MV-4-11 (cell line): ENCODE measurements at places on chromosomes 2 and 18.

DNA sequence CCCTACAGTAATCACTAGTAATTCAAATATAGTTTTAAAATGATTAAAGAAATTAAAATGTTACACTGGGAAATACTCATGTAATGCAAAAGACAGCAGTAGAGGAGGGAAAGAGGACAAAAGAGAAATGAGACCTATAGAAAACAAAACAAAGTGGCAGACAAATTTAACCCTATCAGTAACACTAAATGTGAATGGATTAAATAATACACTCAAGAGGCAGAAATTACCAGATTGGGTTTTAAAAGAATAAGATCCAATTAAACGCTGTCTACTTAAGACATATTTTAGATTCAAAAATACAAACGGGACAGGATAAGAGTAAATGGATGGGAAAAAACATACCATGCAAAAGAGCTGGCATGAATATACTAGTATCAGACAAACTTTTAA is 17.0 kb downstream of the TLK1 start:
- DNase-seq, result no peak

DNA sequence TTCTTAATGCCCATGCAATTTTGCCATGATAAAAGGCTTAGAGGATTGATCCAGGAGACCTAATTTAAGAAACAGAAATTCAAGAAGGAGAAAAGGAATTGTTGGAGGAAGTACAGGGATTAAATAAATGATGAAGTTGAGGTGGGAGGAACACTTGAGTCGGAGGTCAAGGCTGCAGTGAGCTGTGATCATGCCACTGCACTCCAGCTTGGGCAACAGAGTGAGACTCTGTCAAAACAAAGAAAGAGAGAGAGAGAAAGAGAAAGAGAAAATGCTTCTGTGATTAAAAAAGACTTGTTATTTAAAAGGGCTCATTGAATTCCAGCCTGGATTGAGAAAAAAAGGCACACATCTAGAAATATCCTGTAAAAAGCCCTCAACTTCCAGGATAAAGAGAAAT is 123.2 kb downstream of the B3GNT2 start:
- peak; percentile 11 for DNase-seq

DNA sequence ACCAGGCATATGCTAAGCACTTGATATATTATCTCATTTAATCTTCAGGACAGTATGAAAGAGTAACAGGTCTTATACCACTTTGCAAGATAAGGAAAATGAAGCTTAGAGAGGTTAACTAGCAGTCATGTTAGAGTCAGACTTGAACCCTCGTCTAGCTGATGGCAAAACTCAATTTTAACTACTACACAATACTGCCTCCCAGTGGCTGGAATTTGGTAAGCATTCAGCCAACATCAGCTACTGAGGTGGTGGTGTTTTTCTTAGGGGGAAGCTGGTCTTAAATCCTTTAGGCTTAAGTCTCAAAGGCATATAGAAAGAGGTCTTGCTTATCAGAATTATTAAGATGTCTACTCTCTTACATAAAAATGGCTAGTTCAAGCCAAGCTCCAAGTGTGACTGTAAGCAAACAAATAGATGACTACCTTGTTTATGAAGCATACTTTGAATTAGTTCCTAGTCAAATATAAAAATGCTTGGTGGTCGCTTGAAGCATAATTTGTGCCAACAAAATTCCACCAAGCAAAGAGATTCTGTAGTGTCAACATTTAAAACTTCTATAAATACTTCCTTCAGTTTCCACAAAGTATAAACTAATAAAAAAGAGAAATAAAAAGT is 325.4 kb upstream of the FIGN start:
- DNase-seq, result peak; percentile 7

- no peak for DNase-seq
Measured at GRCh38 chr2:228709788-228710371, 528.4 kb upstream of the SPHKAP start.

GRCh38 chr2:230403746-230404145 is 12.3 kb upstream of the SP100 start:
- no peak for DNase-seq

GRCh38 chr2:200301953-200302858 is 4.3 kb upstream of the SPATS2L start:
- DNase-seq, result no peak

GRCh38 chr2:44839771-44840502 is 101.6 kb upstream of the SIX3 start:
- DNase-seq, result no peak

DNA sequence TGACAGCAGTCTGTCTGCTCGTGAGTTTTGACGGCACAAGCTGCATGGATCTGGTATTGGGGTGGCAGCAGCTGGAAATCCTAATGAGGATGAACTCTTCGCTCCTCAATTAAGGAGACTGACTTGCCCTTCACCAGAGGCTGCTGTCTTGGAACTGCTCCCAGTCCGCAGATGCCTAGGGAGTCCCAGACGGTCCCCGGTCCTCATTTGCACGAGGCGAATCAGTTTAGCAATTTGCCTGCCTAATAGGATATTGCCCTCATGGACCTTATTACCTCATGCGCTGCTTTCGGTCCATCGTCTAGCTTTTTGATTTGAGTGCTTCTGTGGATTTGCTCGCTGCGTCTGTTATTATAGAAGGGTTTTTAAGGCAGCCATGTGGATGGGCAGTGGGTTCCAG is 40.6 kb downstream of the ASAP2 start:
- no peak for DNase-seq

DNA sequence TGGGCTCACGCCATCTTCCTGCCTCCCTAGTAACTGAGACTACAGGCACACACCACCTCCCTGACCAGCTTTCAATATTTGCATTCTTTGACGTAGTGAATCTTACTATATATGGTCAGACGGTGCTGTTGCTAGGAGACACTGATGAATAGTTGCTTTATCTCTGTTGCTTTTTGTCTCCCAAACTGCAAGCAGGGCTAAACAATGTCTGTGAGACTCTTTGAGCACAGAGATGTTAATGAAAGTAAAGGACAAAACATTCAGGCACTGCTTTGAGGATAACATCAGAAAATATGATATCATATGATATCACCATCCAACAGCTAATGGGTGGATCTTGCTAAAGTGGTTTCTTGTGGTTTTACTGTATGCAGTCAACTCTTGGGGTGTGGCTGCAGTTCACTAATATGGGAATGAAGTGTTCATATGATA is 43.0 kb downstream of the EMILIN2 start:
- no peak for DNase-seq

- DNase-seq, result no peak
Measured at GRCh38 chr2:136764452-136765255, 691 bp upstream of the THSD7B start.

- peak; percentile 82 for DNase-seq
Measured at GRCh38 chr2:10900216-10901109, 11.3 kb upstream of the KCNF1 start.

DNA sequence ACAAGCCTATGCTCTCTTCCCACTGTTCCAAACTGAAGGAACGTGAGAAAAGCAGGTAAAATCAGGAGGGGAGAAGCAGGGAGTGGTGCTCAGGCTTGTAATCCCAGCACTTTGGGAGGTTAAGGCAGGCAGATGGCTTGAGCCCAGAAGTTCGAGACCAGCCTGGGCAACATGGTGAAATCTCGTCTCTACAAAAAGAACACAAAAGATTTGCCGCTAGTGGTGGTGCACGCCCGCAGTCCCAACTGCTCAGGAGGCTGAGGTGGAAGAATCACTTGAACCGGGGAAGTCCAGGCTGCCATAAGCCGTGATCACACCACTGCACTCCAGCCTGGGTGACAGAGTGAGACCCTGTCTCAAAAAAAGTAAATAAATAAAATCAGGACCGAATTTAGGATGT is 1.3 kb upstream of the TMSB10 start:
- no peak for DNase-seq

GRCh38 chr2:114543236-114543766 is 100.9 kb downstream of the DPP10 start:
- peak; percentile 8 for DNase-seq

DNA sequence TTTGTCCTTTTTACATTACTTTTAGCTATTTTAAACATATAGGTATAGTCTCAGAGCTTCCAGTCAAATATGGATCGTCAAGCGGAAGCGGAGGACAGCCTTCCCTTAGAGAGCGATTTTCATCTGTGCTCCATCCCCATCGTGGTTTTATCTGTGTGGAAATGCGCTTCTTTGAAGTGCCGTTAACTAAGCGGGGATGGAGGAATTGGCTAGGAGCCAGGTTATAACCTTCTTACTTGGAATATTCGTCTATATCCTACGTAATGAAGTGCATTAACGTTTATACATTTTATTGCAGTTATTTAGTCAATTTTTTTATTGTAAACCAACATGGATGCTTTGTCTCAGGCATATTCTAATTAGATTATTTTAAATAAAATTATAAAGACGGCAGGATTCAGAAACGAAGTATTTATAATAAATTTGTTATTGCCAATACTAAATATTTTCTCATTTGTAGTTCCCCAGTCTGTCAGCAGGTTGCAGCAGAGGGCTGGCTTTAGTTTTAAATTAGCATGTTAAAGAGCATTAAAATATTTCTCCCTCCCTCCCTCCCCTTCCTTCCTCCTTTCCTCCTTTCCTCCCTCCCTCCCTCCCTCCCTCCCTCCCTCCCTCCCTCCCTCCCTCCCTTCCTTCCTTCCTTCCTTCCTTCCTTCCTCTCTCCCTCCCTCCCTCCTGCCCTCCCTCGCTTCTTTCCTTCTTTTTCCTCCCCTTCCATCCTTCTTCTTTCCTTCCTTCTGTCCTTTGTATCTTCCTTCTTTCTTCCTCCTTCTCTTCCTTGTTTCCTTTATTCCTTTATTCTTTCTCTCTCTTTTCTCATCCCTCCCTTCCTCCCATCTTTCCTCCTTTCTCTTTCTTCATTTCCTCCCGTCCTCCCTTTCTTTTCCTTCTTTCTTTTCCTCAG is 80.6 kb upstream of the DOCK10 start:
- DNase-seq, result peak; percentile 13

- DNase-seq, result no peak
Measured at GRCh38 chr2:207291625-207292252, 126.0 kb upstream of the KLF7 start.
